Left lung (tissue), 14 donors: ENCODE measurements at places on chromosomes 13 and 19. TPM values are rescaled to one million over a fixed set of nuclear protein-coding genes. Genes with fewer than 3 reads are reported as not detected.

- no peak for DNase-seq
Observed at GRCh38 chr13:88676016-88676415, 1004.8 kb downstream of the SLITRK5 start.

DNA sequence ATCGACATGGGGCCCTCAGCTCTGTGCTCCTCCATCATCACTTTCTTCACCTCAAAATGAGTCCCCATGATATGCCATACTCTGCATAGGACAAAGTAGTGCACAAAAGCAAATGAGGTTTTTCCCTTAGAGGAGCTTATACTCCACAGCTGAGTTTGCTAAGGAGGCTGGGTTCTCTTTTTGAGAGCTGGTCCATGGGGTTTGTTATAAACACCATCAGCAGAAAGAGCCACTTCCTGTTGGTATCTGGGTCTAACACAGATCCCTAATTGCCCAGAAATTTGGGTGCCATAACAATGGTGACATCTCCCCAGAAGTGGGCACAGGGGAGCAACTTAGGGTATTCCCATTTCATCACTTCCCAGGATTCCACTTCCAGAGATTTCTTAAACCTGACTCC is 395.7 kb downstream of the FOXO1 start:
- DNase-seq, result no peak

DNA sequence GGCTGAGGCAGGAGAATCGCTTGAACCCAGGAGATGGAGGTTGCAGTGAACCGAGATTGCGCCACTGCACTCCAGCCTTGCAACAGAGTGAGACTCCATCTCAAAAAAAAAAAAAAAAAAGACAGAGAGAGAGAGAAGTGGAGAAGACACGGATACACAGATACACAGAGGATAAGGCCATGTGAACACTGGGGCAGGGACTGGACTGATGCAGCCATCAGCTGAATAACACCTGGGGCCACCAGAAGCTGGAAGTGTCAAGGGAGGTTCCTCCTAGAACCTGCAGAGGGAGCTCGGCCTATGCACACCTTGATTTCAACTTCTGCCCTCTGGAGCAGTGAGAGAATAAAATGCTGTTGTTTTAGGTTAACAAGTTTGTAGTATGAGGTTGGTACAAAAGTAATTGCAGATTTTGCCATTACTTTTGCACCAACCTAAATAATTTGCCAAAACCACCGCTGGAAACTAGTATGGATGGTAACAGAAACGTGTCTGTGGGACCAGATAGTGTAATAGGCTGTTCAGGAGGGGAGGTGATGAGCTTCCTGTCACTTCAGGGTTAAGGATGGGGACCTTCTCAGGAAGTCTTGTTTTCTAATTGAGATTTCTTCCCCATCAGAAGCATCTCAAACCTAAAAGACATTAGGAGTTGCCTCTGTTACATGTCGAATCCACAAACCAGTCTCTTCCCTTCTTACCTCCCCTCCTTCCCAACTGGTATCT is 36.4 kb upstream of the IGSF23 start:
- peak; percentile 40 for DNase-seq

- no peak for DNase-seq
Observed at GRCh38 chr19:57302020-57302465, 18.2 kb upstream of the ZNF543 start.

DNA sequence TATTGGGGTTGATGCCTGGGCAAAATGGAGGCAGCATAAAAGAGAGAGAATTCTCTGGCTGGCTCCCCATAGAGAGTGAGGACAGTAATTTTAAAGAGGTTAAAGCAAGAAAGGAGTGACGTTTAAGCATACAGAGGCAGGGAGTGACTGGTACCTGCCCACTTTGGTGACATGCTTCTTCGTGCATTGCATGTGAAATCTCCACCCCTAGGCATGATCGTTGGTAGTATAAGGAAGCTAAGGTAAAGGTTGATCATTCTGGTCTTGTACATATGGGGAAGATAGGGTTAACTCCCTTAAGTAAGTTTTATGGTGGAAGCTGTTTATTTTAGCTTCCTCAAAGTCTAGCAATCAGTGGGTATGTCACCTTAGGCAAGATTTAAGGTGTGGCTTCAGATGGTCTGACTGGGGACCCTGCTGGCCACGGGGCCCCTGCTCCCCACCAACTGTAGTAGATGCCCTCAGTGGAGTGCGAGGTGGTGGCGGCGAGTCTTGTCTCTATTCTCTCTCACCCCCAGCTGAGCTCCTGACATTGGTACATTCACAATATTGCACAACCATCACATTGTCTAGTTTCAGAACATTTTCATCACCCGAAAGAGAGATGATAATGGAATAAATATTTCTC is 797.5 kb upstream of the SPRY2 start:
- DNase-seq, result no peak

- no peak for DNase-seq
Observed at GRCh38 chr13:48733739-48734335, 80.1 kb downstream of the CYSLTR2 start.

DNA sequence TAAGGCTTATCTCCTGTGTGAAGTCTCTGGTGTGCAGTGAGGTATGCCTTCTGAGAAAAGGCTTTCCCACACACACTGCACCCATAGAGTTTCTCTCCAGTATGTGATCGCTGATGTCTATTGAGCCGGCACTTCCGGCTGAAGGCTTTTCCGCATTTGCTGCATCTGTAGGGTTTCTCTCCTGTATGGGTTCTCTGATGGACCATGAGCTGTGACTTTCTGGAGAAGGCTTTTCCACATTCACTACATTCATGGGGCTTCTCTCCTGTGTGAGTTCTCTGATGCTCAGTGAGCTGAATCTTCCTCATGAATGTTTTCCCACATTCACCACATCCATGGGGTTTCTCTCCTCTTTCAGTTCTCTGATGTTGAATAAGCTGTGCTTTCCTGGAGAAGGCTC is 14.7 kb downstream of the ZNF577 start:
- DNase-seq, result no peak

GRCh38 chr19:40614622-40615411 is 13.6 kb downstream of the LTBP4 start:
- peak; percentile 80 for DNase-seq

- peak; percentile 13 for DNase-seq
Observed at GRCh38 chr19:56170261-56170660, 5.5 kb upstream of the GALP start.

GRCh38 chr19:39307822-39308530 is 11.8 kb downstream of the IFNL1 start:
- DNase-seq, result no peak

Gene SIGLEC12
- polyA plus RNA-seq, result not detected

Gene DNAAF3
- polyA plus RNA-seq, result 6.9 TPM

Gene SIGLEC8
- 0.04 TPM for polyA plus RNA-seq

Gene EFNA2
- polyA plus RNA-seq, result 0.79 TPM

Gene RNF113B
- polyA plus RNA-seq, result not detected

Gene MYO16
- polyA plus RNA-seq, result 1.3 TPM

Gene ARL11
- 0.62 TPM for polyA plus RNA-seq
